ENCODE measurements at places on chromosomes 4 and X.

DNA sequence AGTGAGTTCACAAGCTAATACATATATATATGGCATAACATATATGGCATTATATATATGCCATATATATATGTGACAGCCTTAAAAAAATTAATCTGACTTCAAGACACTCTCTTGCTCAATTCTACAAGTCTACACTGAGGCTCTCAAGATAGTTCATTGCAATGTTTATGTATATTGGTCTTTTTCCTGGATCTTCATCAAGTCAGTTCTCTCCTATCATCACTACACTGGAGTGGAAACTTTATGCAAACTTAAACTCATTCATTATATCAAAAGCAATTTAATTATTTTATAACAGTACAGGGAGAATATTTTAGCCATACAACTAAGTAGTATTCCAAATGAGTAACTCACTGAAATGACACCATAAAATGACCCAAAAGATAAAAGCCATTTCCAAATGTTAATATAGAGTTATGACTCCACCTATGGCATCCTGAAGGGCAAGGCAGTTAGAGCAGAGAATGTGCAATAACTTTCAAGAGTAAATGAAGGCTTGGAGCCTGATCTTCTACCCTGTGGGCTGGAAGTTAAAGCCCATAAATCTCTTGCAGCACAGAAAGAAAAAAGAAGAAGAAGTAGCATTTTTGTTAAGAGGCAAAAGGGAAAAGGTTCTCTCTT, 176.3 kb upstream of the SLIT2 start:
- DNase-seq = no peak

GRCh38 chr4:19707876-19708275, 543.8 kb upstream of the SLIT2 start:
- no peak for DNase-seq

DNA sequence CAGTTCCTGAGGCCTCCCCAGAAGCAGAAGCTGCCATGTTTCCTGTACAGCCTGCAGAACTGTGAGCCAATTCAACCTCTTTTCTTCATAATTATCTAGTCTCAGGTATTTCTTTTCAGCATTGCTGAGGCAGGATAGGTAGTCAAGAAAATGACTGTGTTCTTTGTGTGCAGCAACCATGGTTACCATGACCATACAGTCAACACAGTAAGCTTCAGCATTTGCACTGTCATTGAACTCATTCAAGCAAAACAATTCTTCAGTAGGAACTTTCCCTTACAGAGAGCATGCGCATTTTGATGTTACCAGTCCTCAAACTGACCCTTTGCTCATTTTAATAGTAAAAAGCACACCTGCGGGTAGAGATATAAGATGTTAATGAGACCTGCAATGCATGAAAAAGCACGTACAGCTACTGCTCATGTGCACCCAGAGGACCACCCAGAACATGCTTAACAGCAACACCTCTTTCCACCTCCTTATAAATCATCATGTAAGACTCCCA, 180.8 kb downstream of the PRKX start:
- no peak for DNase-seq

GRCh38 chr4:89863533-89863932, 26.6 kb upstream of the SNCA start:
- no peak for DNase-seq

- DNase-seq = no peak
These were observed 161.1 kb downstream of the VEGFC start for GRCh38 chr4:176631611-176632010.
